ENCODE measurements at places on chromosomes 3 and 15.

GRCh38 chr3:142029052-142029642, 120.2 kb downstream of the TFDP2 start:
- DNase-seq, result no peak

GRCh38 chr15:35850284-35850683, 304.3 kb upstream of the DPH6 start:
- no peak for DNase-seq

DNA sequence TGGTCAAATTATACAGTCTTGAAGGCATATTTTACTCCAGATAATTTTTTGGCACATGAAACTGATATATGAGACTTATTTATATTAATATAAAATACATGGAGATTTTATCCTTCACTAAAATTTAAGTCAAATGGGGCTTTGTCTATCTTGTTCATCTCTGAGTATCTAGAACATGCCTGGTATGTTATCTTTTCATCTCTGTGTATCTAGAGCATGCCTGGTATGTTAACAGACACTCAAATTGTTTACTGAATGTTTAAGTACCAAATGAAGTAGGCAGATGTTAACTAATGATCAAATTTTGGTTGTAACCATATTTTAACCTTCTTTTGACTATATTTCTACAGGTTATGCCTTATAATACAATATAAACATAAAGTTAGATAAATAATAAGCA, 7.7 kb downstream of the GTF2A2 start:
- DNase-seq, result no peak

DNA sequence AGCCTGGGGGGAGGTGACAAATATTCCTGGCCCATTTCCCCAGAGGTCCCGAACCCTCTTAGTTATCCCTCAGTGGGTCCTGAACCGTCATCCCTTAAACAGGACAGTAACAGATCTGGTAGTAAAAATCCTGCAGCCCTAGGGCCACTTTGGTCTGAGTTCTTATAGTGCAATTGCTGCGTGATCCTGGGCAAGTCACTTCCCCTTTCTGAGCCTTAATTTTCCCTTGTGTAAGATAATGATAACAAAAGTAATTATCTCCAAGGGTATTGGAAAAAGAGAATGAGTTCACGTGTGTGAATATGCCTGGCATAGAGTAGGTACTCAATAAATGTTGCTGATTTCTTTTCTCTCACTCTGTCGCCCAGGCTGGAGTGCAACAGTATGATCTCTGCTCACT, 2.9 kb upstream of the JAGN1 start:
- no peak for DNase-seq

GRCh38 chr3:87359826-87360225, 83.4 kb upstream of the POU1F1 start:
- no peak for DNase-seq

- peak; percentile 72 for DNase-seq
These were observed 14.0 kb downstream of the VILL start for GRCh38 chr3:38004415-38005075.

DNA sequence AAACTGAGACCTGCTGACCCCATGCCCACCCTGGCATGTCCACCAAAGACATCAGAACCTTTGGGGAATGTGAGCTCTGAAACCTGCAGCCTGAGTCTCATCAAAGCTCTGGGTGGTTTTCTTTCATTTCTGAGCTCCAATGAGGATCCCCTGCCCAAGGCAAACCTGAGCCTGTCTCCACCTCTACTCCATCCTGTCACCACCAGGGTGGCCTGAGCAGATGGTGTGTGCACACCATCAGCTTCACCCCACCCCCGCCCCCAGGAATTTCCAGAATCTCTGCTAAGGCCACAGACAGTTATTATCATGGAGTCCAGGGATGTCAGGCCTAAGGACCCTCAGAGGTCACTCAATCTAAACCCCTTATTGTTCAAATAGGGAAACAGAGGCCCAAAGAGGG, 1.3 kb downstream of the XIRP1 start:
- no peak for DNase-seq

- no peak for DNase-seq
These were observed at the start of gene GPR171 for GRCh38 chr3:151203051-151203420. Gene GPR171 (minus strand): TSS chr3:151203216. CDS start chr3:151199386, 3,830 bp downstream.

- DNase-seq, result peak; percentile 10
These were observed 44.6 kb downstream of the ZIC4 start for GRCh38 chr3:147361454-147362420.
